ENCODE measurements at places on chromosomes 1 and 21.

GRCh38 chr1:229227298-229227919 is 43.5 kb upstream of the RAB4A start:
- DNase-seq, result peak; percentile 67

GRCh38 chr1:21586846-21587601 is 77.8 kb downstream of the ALPL start:
- no peak for DNase-seq

GRCh38 chr1:52825868-52826267 is 16.7 kb upstream of the ZYG11A start:
- no peak for DNase-seq

- no peak for DNase-seq
These were observed 320.2 kb downstream of the TM2D1 start for GRCh38 chr1:61404597-61405376.

- no peak for DNase-seq
These were observed 42.5 kb downstream of the LRRC8D start for GRCh38 chr1:89863165-89863830.

- DNase-seq, result no peak
These were observed 70.5 kb upstream of the RUNX1 start for GRCh38 chr21:35119501-35120047.

- no peak for DNase-seq
These were observed 71.2 kb upstream of the HMGB4 start for GRCh38 chr1:33792651-33793050.

DNA sequence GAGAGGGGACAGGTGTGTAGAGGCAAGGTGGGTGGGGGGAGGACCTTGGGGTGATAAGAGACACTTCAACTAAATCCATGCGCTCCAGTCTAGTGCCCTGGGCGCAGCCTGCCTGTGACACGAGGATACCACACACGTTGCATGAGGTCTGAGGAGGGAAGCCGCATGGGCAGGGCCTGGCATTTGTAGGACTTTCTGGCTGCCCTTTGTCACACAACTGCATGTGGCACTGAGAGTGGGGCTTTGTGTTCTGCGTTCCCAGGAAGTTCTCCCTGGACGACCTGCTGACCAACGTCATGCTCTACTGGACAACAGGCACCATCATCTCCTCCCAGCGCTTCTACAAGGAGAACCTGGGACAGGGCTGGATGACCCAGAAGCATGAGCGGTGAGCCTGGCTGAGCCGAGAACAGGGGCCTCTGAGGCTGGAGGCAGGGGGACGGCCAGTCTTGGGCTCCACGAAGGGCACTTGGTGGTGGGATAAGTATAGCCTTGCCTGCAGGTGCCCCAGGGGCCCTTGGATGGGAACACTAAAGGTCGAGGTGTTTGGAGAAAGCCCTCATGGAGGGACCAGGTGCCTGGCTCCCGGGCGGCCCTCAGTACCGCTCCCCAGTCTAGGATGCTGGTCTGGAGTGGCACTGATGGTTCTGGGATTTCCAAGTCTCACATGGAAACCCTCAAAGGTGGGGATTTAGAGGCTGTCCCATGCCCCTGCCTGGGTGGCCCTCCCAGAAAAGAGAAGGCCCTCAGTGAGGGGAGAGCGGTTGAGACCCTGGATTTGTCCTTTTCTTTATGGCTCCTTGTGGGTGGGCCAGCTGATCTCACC is 34.5 kb downstream of the EPHX1 start:
- no peak for DNase-seq

- no peak for DNase-seq
These were observed 62.6 kb upstream of the RPL11 start for GRCh38 chr1:23628951-23629387.

- DNase-seq, result no peak
These were observed 35.3 kb downstream of the DTL start for GRCh38 chr1:212070720-212071302.

GRCh38 chr1:64161357-64161941 is 42.0 kb upstream of the UBE2U start:
- no peak for DNase-seq
